ENCODE measurements at places on chromosomes 7 and 10.

DNA sequence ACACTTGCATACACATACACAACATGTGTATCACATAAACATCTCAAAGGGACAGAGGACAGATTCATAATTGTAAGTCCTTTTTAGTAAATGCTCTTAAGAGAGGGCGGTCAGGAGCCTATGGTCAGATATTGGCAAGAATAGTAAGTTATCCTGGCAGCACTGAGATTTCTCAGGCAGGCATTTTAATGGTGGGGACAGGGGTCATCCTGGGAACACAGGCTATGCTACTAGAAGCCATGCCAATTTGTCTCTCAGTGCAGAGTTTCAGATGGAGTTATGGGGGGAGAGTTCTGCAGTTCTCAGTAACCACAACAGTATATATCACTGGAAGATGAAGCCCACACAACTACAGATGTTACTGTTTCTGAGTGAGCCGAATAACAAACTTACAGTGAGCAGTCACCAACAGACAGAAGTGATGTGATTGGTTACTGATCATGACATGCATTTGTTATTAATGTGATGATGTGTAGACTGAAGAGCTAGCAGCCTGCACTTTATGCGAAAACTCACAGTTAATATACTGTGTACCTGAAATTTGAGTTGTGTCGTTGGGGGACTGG lies 16.4 kb downstream of the ZNF487 start:
- DNase-seq = no peak

GRCh38 chr10:108352771-108353170 lies 1188.3 kb upstream of the SORCS1 start:
- DNase-seq = no peak

GRCh38 chr7:30956704-30957103 lies 7.0 kb upstream of the GHRHR start:
- no peak for DNase-seq

DNA sequence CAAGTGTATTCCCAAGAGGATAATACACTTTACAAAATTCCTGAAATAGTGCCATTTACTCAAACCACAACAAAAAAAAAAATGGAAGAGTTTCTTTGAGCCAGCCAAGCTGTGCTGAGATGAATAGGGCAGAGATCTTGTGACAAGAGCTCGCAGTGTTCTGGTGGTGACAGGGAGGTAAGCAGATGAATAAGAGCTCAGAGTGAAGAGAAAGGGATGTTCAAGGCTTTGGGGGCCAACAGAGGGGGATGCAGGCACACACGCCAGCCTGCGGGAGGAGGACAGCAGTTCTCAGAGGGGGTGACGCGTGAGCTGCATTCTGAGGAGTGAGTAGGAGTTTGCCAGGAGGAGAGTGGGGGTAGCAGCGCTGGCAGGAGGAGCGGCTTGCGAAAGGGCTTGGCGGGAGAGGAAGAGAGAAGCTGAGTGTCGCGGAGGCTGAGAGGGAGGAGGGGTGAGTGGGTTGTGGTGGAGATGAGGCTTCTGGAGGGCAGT lies 194.4 kb upstream of the IMMP2L start:
- no peak for DNase-seq

DNA sequence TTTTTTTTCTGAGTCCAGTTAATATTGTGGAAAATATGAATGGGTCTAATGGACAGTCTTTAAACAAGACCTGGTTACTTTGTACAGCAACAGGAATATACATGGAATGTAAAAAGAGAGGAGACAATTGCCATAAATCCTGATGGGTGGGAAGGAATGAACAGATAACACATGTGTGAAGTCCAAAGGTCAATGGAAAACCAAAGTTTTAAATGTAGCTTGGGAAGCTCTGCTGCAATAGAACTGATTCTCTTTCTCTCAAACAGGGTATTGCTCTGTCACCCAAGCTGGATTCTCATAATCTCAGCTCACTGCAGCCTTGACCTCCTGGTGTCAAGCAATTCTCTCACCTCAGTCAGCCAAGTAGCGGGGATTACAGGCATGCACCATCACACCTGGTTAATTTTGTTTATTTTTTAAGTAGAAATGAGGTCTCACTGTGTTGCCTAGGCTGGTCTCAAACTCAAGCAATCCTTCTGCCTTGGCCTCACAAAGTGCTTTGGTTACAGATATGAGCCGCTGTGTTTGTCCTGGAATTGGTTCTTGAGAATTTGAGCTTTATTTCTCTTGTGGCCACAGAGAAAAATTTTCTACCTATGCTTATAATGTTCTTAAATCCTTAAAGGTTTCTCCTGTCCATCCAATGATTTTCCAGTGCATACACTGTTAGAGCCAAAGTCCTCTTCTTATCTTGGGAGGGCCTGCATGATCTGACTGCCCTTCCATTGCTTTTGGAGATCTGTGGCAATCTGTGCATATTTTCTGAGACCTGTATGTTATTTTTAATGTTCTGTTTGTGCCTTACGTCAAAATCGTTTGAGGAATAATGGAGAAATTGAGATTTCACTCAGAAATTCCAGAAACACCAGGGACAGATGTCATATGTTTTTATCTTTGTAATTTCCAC lies 30.7 kb upstream of the ZNF92 start:
- DNase-seq = no peak

DNA sequence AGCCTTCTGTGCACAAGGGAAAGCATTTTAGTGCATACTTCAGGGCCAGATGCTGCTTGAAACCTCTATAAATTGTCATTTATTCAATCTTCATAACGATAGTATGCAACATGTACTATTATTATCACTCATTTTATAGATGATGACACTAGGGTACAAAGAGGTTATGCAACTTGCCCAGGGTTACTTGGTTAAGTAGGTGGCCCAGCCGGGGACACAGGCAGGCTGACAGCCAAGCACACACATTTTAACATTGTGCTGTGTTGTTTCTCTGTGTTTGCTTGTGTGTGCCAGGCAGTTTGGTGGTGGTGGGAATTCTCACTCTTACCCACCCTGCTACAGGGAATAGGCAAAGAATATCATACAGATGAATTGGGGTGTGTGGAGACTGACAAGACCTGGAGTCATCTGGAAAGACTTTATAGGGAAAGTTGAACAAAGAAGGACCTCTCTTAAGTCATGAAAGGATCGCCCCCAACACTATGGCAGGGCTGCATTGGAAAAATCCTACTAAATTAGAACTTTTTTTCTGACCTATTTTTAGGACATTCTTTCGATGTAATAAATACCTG lies 98.9 kb downstream of the MKX start:
- DNase-seq = no peak

GRCh38 chr7:39285256-39285655 lies 280.9 kb upstream of the YAE1 start:
- DNase-seq = no peak

GRCh38 chr10:69477968-69478597 lies 26.8 kb downstream of the TSPAN15 start:
- DNase-seq = no peak

GRCh38 chr10:59944339-59944935 lies 38.1 kb upstream of the CCDC6 start:
- no peak for DNase-seq

- no peak for DNase-seq
Observed at GRCh38 chr10:110533149-110533548, 34.3 kb upstream of the SMC3 start.

DNA sequence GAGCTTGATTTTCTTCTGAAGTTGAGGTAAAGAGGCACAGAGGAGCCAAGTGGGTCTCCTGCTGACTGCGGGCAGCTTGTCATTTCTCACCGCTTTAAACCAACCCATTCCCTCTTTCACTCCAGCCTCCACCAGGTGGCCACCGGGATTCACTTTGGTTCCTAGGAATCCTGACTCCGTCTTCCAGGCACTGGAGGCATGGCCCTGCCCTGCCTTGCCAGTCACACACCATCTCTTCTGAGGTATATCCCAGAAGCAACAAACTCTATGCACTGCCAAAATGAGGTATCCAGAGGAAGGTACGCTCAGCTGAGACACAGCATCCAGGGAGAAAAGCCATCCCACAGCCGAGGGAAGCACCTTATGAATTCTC lies 280.8 kb downstream of the TNS3 start:
- DNase-seq = no peak

DNA sequence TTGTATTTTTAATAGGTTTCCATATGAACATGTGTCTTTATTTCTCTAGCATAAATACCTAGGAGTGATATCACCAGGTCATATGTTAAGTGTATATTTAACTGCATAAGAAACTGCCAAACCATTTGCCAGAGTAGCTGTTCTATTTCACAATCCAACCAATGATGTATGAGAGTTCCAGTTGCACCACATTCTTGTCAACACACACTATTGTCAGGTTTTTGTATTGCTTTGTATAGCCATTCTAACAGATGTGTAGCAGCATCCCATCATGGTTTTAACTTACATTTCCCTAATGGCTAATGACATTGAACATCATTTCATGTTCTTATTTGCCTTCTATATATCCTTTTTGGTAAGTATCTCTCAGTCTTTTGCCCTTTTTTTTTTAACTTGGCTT lies 4.1 kb downstream of the CUZD1 start:
- DNase-seq = no peak

- no peak for DNase-seq
Observed at GRCh38 chr10:2728087-2728486, 339.3 kb upstream of the PFKP start.

DNA sequence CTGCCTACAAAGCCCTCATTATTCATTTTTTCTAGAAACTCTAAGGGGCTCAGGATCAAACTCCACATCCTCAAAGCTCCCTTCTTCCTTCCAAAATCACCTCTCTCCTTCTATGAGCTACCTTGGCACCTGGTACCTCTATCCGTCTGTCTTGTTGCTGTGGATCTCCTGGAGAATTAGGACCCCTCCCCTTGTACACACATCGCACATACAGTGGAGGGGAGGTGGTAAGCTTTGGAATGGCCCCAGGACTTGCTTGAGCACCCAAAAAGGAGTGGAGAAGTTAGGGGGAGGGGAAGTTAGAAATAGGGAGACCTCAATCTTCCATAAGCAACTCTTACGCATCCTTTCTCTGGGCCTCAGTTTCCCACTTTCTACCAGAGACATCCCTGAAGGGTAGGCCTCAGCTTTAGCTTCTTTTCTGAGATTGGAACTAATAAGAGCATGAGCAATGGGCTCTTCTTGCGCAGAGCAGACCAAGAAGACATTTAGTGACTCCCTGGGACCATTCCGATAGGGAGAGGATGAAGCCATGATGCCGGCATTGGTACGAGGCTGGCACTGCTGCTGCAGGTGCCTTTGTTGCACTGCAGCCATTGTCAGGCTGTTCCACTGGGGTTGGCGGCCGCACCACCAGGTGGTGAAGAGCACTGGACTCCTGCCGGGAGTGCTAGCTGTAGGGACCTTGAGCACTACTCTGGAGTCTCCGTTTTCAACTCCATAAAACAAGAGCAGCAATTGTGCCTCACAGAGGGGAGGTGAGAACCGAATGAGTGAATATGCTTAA lies 4.5 kb downstream of the CYP26C1 start:
- DNase-seq = no peak

DNA sequence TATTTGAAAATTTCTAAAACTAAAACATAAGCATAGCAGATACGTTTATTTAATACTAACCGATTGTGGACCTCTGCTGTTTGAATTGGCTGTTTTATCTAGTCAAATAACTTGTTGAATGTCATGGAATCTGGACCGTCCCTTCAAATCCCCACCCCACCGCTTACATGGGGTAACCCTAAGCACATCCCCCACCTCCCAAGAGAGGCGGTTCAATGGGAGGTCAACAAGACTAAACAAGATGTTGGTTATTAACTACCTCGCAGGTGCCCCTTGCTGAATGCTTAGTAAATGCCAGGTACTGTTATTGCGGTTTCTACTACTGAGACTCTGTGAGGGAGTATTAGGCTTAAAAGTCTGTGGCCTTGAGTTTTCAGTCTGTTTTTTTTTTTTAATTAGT lies 70.9 kb downstream of the DAGLB start:
- no peak for DNase-seq

DNA sequence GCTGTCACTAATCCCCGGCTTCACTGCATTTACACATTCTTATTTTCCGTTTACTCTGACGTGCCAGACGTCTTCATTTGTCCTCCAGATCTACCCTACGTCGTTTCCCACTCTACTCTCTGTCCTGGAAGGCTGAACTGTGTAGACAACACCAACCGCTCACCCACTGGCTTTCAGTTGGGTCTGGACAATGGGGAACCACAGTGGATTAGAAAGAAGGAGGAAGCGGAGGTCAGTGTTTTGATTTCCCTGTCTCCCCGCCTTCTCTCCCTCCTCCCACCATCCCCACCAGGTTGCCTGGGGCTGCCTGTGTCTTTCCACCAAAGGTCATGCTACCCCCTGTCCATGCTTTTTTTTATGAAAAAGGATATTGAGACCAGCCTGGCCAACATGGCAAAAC lies 14.0 kb upstream of the CTBP2 start:
- no peak for DNase-seq

DNA sequence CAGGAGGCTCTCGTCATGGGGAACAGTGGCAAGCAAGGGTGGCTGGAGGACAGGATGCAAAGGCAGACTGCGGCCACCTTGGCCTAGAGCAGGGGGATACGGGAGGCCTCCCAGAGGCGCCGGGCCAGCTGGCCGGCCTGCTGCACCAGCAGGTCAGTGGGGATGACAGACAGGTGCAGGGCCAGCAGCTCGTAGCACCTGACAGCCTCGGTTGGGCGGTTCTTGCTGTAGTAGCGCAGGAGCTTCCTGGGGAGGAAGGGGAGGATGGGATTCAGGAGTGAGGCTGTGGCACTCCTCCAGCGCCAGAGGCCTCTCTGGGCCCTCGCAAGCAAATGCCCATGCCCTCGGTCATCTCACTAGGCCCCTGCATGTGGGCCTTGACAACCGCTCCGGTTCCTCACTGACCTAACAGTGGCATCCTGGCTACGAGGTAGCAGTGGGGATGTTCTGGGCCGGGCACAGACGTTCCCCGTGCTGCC lies 2.5 kb upstream of the PYROXD2 start:
- DNase-seq = no peak

DNA sequence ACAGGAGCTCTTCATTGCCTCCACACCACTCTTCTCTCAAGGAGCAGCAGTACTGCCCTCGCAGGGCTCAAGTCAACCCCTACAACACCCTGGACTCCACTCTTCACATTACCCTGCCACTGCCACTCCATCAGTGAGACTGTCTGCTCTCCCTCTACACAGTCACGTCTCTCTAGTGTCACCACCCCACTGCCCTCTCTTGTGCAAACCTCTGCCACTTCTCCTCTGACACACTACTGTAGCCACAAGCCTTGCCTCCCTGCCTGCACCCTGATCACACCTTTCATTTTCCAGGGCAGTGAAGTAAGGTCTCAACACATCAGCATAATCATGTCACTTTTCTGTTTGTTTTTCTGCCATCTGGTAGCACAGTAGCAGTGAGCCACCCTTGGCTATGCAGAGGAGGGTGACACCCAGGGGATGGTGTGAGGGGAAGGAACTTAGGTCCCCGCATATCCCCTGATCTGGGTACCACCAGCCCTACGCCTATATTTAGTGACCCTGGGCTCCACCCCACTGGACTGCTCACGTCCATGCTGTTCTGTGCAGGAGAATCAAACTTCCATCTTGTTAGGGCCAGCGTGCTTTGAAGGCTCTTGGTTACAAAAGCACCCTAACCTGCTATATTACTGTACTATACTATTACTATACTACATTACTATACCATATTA lies 1.6 kb downstream of the C10orf143 start:
- DNase-seq = no peak

GRCh38 chr10:128071417-128071782 lies 54.8 kb downstream of the MKI67 start:
- no peak for DNase-seq

All from epithelial cell of proximal tubule (primary cell).